Skeletal muscle cell (primary cell): ENCODE measurements at places on chromosomes 3 and 15.

GRCh38 chr3:13332158-13332557 lies 88.0 kb downstream of the NUP210 start:
- DNase-seq, result no peak

DNA sequence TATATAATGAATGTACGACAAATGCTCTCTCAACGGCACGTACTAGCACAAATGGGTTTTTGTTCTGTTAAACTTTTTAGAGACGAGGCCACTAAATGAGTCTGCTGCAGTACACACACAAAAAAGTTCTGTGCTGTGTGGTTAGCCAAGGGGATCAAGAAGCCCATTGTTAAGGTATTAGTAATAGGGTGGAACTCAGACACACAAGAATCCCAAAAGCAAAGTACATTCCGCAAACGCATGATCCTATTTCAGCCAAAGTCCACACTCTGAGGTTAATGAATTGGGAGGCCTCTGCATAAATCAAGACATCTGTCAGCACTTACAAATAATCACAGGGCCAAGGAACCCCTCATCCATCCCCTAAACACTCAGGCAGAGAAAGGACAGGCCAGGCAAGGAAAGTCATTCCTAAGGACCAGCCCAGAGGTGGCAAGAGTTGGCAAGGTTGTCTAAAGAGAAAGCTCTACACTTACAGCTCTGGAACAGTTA lies 12.1 kb downstream of the OSBPL10 start:
- DNase-seq, result peak; percentile 98

DNA sequence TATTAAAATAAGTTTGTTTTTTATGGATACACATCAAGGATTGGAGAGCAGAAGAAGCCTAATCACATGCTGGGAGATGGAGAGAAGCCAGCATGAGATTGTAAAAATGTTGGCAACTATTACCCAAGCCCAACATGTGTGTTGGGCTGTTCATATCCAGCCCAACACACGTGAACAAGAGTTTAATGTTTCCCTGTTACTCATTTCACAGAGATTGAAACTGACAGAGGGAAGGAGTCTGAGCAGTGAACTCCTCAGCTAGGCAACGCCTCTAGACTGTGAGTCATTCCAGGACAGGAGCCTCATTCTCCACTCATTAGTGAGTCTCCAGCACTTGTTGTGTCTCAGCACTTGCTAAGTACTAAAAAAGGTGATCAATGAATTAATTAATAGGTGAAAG lies 43.2 kb upstream of the CMSS1 start:
- DNase-seq, result peak; percentile 76

DNA sequence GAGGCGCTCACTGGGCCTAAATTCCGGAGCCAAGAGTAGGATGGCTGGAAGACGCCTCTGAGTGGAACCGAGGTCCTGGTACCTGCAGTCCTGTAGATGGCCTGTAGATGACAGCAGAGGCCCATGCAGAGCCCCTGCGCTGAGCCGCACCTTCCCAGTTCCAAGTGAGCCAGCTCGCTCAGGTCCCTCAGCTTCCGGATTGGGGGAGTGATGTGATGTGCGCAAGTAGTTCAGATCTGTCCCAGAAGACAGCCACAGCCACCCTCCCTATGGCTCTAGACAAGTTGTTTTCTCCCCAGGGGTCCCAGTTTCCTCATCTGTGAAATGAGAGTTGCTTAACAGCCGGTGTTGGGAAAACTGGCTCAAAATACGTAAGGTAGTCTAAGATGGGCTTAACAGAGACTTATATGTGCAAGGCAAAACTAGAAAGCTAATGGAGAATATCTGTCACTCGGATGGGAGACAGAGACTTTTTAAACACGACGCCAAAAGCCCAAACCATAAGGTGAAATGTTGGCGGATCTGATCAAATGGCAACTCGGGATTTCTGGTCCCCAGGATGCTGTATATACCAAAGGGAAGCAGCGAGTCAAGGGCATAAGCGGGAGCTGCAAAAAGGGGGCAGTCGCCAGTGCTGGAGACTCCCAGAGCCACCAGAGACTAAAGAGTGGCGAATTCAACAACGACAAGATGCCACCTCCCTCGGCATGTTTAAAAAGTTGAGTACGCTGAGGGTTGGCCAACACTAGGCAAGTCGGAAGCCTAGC lies 765 bp upstream of the MAPKAPK3 start:
- DNase-seq, result no peak

DNA sequence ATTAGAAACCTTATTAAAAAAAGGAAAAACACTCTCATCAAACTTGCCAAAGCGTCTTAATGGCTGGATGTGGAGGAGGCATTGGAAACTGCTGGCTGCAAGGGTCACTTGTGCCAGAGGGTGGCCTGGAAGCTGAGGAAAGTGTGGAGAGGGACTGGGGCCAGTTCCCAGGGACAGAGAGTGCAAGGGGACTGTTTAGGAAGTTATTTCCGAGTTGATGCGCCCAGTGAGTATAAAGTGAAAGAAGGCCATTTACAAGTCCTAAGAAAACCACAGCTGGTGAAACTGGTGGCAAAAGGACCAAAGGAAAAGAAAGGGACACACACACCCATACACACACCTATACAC lies 7.2 kb upstream of the KCTD6 start:
- DNase-seq, result no peak

DNA sequence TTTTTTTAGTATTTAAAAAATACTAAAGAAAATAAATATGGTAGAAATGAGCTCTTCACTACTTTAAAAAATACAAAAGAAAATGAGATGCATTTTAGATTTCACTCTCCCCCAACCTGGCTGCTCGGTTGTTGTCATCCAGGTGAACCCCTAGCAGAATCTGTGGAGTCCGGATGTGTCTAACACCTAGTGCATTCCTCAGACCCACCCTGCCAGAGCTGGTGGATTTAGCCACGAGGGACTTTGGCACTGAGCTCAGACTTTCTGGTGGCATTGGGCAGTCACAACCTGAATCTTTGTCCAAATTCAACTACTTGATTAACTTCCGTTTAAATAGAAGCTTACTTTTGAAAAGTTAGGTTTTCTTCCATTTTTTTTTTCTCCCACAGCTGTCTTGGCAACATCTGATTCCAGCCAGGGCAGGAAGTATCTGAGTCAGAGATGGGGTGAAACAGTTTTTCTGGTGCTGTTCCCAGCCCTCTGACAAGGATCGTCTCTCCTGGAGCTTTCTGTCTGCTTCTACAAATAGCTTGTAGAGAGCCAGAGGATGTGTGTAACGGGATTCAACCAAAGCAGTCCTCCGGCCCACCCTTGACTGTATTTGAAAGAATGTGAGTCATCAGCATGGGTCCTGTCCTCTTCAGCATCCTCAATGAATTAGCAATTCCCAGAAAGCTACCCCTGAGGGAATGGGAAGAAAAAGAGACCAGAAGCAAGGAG lies 301.8 kb upstream of the MCTP2 start:
- peak; percentile 88 for DNase-seq
